Stimulated activated CD4-positive, alpha-beta T cell treated with anti-CD3 and anti-CD28 coated beads, Interleukin-4, amount 100 ng/mL, for 1 hour (primary cell): ENCODE measurements at places on chromosomes 3 and 15.
A peak's percentile ranks its signal among the peaks of the same experiment; 100 is the strongest.

DNA sequence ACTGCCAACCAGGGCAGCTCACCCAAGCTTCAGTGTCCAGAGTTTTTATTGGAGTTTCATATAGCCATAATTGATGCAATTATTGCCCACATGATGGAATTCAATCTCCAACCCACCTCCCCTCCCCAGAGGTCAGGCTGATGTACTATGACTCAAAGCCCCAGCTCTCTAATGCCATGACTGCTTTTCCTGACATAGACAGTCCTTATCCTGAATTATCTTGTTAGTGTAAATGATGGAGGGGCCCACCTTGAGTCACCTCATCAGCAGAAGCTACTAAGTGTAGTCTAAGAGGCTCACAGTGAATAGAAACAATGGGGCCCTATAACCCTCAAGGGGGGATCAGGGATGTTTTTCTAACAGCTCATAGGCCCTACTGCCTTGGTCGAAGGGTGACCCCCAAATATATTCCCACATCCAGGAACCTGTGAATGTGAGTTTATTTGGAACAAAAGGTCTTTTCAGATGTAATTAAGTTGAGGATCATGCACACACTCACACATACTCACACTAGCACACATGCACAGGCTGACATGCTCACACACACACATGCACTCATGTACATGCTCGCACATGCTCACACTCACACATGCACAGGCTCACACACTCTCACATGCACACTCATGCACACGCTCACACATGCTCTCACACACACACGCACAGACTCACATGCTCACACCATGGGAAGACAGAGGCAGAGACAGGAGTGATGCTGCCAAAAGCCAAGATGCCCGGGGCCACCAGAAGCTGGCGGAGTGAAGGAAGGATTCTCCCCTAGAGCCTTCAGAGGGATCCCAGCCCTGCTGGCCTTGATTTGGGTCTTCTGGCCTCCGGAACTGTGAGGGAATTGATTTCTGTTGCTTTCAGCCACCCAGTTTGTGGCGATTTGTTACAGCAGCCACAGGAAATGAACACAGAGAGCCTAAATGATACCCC is 131.2 kb upstream of the SMAD3 start:
- no peak for DNase-seq

DNA sequence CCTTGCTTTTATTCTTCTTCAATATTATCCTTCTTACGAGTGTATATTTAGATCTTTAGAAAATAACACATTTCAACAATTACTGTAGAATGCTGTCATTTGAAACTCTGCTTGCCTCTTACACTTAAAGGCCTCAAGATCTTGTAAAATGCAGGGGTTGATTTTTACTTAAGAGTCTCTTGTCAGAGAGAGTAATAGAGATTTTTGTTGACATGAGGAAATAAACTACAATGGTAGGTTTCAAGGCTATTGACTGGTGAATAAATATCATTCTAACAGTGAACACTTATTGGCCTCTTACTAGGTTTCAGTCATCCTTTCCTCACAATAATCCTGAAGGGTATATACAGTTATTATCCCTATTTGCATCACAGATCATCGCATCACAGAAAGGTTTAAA is 344.6 kb downstream of the GBE1 start:
- DNase-seq, result no peak

GRCh38 chr3:50749822-50750221 is 75.1 kb downstream of the DOCK3 start:
- no peak for DNase-seq

GRCh38 chr3:193594946-193595689 is 2.1 kb downstream of the OPA1 start:
- no peak for DNase-seq

- DNase-seq, result no peak
These were observed 40.3 kb upstream of the TFRC start for GRCh38 chr3:196122021-196122687.

DNA sequence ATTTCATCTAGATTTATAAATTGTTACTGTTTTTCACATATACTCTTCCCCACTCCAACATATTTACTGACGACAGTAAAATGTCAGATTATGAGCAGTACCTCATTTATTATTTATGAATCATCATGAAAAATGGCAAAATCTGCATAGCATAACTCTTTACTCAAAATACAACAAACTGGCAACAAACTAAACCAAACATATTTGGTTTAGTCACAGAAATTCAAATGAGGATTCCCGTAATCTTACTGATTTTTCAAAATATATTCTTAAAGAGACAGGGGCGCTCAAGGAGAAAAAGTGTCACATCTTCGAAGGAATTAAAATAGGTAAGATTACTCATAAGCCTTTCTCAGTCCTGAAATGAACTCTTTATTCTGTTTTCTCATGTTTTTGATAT is 3.0 kb upstream of the GPR87 start:
- DNase-seq, result no peak

- DNase-seq, result no peak
These were observed 740 bp upstream of the ZBTB47 start for GRCh38 chr3:42652611-42653302.

- DNase-seq, result no peak
These were observed 45.7 kb upstream of the DUT start for GRCh38 chr15:48285329-48286214.

DNA sequence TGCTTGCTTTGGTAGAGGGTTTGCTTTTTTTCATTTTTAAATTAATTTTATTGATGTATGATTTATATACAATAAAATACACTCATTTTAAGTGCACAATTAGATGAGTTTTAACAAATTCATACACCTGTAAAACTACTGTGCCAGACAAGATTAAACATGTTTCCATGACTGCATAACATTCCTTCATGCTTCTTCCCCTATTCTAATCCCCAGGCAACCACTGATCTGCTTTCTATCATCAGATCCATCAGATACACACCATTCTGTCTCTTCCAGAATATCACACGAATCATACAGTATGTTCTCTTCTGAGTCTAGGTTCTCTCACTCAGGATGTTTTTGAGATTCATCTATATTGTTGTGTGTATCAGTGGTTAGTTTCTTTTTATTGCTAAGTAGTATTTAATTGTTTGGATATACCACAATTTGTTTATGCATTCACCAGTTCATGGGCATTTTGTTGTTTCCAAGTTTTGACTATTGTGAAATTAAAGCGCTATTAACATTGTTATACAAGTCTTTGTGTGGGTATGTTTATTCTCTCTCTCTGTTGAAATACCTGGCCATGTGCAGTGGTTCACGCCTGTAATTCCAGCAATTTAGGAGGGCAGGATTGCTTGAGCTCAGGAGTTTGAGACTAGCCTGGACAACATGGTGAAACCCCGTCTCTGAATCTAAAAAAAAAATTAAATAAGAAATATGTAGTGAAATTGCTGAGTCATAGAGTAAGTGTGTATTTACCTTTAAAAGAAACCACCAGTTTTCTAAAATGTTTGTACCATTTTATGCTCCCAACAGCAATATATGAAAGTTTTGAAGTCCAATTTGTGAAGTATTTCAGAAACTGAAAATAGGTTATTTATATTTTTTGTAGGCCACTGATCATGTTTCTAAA is 7.0 kb upstream of the TFG start:
- no peak for DNase-seq

- DNase-seq, result no peak
These were observed 424.9 kb upstream of the ALCAM start for GRCh38 chr3:104941785-104942184.

- peak; percentile 97 for DNase-seq
These were observed at the start of gene PRC1 for GRCh38 chr15:90994417-90995311. TSS of gene PRC1 (minus strand) at chr15:90994535. CDS start at chr15:90994417, 118 bp downstream.

DNA sequence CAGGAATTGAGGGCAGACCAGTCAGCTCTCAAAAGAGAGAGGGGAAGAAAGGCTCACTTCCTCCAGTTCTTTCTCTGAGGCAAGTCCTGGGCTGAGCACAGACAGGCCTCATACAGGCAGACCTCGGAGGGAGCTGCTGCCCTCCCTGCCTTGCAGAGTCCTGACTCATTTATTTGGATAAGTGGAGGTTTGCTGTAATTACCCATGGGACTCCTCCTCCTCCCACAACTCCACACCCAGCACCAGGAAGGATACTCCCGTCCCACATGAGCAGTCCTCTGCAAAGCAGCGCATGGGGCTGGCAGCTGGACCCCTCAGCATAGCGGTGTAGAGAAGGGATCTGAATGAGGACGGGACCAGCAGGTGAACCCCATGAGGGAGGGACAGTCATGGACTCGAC is 13.4 kb upstream of the SCN10A start:
- DNase-seq, result no peak

DNA sequence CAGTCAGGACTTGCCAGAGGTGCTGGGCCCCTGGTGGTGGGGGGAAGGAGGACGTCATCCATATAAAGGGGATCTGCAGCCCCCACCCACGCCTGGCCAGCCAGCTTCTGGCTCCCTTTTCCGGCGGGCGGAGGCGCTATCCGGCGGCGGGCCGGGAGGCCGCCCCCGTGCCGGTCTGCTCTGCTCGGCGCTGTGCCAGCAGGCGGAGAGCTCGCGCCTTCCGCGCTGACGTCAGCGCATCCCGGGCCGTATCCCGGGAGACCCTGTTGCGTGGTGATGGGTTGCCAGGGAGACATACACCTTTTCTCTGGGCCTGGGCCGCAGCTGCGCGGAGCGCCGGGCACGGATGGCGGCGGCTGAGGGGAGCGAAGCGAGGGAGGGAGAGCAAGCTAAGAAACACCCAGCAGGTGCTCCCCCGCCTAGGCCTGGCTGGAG is 1.1 kb downstream of the FAM131A start:
- no peak for DNase-seq

DNA sequence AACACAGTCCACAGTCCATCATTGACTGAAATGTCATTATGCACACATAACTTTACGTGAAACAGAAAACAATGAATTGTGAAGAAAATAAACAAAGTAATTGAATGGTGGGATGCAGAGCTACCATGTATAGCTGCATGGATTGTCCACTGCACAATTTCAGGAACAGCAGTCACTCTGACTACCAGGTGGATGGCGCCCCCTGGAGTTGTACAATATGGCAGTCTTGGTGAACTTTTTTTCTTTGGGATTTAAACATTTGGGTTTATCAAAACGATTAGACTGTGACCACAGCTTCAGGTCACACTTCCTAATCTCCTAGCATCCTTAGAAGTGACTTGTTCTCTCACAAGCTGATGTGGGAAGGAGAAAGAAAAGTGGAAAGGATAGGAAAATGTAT is 48.9 kb upstream of the TCF12 start:
- DNase-seq, result peak; percentile 17

DNA sequence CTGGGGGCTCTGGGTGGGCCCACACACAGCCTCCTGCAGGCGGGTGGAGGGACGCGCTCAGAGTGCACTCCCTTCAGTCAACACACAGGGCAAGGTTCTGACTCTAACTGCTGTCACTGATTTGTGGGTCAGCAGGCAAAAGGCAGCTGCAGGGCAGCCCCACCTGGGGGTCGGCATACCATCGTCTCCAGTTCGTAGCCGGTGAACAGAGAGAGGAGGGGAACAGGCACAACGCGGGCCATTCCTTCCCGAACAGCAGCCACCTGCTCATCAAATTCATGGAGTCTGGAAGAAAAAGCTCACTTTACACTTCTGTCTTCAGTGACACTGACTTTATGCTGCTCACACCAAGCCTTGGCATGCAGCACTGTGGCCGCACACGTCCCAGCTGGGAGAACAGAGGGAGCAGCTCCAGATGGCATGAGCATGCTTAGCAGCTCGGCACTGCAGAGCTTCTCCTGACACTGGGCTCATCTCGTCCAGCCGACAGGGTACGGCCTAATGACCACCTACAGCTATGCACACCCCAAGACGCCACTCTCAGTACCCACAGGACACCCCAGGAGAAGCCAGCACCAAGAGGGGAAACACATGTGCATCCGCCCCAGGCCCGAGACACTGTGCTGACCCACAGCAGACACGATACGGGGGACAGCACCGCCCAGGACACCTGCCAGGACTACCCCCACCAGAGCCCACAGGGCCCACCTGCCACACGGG is 14.4 kb upstream of the OCA2 start:
- no peak for DNase-seq
